Vagina (tissue), 2 donors: ENCODE measurements at places on chromosomes 5 and 9. TPM values are rescaled to one million over a fixed set of nuclear protein-coding genes. Genes with fewer than 3 reads are reported as not detected.

GRCh38 chr5:88287302-88287701 lies 18.7 kb upstream of the TMEM161B start:
- DNase-seq: no peak

- DNase-seq: no peak
Measured at GRCh38 chr9:134360897-134361296, 34.6 kb downstream of the RXRA start.

DNA sequence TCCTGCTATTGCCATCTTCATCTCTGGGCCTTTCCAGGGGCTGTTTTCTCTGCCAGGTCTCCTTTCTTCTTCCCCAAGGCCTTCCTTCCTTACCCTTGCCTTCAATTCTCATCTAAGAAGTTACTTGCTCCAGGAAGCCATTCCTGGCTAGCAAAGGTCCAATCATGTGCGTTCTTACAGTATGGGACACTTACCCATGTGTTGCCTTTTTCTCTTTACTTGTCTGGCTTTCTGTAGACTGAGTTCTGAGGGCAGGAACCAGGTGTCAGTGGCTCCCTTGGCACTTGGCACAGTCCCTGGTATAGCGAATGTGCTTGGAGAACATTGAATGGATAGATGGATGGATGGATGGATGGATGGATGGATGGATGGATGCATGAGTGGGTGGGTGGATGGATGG lies 10.2 kb downstream of the FOXI1 start:
- DNase-seq: no peak

DNA sequence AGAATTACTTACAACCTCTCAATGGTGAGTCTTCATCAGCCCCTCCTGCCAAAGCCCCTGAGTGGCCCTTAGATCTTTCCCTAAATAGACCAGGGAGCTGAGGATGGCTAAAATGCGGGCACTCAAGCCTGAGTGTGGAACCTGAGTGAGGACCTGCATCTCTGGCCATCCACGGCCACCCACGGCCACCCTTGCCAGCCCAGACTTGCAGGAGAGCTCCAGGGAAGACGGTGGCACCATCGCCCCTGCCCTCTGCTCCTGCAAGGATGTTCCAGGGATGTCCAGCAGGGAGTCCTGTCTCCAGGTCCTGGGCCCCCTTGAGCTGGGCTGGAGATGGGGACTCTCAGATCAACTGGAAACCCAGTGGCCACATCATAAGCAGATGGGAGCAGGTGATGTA lies 68.2 kb upstream of the OLFM1 start:
- DNase-seq: no peak

Gene IL9
- not detected for total RNA-seq

Gene LRRC19
- total RNA-seq: not detected
